IPS DF 6.9 (cell line): ENCODE measurements at places on chromosomes 16 and 17.

DNA sequence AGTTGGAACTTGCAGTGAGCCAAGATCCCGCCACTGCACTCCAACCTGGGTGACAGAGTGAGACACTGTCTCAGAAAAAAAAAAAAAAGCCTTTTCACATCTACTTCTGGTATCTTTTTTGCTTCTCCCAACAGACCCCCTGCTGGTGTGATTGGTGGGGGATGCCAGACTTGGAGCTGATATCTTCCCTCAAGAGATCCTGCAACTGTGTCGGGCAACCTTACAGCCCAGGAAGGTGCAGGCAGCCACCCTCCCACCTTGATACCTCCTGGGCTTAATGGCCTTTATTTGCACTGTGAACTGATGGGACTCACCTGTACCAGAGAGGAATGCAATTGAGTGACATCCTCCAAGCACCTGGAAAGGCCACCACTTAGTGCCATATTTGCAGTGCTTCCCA, 142.3 kb downstream of the RGS9 start:
- no peak for DNase-seq

DNA sequence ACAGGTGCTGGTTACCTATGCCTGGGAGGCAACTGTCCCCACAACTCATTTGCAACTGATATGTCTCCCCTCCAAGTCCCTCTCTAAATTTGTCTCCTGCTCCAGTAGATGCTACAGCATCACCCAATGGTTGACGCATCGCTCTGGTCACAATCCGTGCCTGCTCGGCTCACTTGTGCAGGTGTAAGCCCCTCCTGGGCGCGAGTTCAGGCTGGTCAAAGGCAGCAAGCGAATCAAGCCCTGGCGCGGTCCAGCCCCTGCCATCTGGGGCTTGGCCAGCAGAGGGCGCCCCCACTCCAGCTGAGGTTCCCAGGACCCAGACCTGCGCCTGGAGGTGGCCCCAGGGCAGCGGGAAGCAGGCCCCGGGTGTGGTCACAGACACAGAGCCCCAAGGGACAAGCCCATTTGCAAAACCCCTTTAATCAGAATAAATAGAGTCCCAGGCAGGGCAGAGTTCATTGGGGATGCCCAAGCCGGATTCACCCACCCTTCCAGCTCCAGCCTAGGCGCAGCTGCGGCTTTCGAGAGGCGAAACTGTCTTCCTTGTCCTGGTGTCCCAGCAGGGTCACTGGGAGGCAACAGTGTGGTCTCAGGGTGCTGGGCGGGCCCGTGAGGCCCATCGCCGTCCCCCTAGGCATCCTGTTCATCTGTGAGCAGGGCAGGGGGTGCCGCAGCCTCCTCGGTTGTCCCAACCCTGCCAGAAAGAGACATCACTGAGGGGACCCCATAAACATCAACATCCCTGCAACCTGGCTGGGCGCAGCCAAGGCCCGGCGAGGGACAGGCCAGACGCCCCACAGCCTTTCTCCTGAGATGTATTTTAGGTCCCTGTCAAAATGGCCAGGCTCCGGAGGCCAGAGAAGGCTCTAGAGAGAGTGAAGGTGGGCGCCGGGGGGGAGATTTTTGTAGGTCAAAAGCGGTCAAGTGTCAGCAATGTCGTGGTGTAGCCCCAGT, 15.8 kb downstream of the TMC6 start:
- peak; percentile 45 for DNase-seq

DNA sequence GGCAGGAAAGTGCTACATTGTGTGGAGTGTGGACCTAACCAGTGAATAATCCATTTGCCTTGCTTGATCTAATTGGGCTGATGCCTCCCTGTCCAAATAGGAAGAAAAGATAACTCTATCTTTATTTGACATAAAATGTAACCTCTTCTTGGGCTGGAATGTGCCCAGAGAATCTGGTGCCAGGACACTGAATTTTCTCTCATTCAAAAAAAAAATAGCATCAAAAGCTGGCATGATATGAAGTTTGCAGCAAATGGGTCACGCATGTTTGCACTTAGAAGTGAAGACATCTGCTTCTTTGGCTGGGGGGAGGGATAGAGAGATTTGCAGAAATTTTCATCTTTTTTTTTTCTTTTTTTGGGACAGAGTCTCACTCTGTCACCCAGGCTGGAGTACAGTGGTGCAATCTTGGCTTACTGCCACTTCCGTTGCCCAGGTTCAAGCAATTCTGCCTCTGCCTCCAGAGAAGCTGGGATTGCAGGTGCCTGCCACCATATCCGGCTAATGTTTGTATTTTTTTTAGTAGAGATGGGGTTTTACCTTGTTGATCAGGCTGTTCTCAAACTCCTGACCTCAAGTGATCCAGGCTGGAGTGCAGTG, 478.2 kb upstream of the EEF2KMT start:
- DNase-seq, result no peak

DNA sequence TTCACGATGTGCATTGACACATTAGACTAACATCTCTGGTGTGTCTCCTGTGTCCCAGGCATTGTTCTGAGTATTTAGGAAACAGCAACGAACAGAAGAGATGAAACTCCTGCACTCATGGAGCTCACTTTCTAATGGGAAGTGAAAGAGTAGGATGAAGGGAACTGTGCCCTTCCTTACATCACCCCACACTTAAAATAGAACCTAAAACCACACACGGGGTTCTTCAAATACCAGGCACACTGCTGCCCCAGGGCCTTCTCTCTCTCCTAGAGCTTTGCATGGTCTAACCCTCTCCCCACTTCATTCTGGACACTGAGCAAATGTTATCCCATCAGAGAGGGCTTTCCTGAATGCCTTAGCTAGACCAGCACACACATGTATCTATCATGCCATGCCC, 33.7 kb downstream of the TRIM25 start:
- no peak for DNase-seq

DNA sequence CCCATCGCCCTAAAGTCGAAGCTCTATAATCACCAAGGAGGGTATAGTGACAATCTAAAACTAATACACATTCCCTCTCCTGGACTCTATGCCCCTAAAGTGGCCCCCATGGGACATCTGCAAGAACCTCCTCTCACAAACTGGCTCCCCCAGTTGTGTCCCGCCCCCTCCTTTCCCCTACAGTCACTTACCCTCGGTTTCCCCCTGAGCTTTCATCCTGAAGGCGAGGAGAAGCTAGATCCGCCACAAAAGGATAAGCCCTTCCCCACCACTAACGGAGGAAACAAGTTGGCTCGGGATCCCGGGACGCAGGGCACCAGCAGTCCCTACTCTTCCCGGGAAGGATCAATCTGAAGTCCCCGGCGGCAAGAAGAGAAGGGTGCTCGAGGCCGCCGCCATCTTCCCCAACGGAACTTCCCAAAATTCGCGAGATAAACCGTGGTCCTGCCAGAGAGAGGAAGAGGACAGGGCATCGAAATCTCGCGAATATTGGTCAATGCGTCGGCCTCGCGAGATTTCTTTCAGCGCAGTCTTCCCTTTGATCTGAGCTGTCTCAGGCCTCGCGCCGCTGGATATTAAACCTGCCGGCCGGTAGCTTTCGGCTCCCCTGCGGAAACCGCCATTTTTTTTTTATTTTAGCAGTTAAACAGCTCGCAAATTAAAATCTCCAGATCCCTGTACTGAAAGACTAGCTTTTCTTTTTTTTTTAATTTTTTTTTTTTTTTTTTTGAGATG, at the start of gene MED1:
MED1 (minus strand) TSS at position 417 of the 735 bp plus-strand sequence; CDS start at position 216, 201 bp downstream.
- DNase-seq, result peak; percentile 99

- DNase-seq, result no peak
These were observed 617 bp upstream of the CCR7 start for GRCh38 chr17:40565769-40566409.

DNA sequence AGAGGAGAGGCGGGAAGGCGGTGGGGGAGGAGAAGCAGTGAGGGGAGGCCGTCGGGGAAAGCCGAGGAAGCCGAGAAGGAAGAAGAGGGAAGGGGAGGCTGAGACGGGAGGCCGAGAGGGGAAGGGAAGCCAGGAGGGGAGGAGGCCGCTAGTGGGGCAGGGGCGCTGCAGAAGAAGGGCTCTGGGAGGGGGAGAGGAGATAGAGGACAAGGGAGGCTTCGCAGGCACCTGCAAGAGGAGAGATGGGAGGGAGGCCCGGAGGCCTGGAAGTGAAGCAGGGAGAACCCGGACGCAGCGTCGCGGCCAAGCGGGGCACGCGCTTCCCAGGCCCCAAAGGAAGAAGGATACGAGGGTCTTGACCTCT, 2.3 kb downstream of the C17orf58 start:
- DNase-seq, result no peak

GRCh38 chr17:44636562-44636961, 19.7 kb upstream of the MEIOC start:
- no peak for DNase-seq

DNA sequence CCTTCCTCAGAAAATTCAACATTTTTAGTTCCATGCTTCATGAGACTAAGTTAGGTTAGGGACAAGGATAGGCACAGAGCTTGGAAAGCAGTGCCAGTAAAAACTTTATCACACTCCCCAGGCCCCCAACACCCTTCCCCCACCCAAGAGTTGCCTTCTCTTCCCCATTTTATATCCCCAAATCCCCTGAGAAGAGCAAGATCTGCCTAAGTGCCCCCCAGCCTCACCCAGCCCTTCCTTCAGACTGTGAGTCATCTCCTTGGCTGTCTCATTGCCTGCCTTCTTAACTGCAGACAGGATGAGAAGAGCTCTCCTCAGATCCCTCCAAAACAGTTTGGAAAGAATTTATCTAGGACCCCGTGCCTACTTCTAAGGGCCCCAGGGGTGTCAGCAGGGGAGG, 55.8 kb downstream of the NEUROD2 start:
- no peak for DNase-seq

DNA sequence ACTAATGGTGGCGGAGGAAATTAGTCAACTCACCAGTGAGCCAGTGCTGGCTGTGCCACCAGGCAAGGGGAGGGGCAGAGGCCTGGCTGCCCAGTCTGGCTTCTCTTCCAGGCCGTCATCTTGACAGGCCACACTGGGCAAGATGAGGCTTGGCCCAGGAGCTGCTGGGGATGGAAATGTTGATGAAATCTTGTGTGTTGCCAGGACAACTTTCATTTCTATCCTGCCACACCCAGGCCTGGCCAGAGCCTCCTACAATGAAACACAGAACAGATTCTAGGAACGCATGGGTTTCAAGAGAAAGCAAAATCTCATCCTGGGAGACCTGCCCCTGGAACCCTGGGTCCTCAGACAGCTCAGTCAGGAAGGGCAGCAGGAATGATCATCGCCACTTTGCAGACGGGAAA, 9.3 kb downstream of the HEXIM2 start:
- DNase-seq, result no peak

- no peak for DNase-seq
These were observed 31.9 kb downstream of the RANBP10 start for GRCh38 chr16:67774457-67774853.

- DNase-seq, result no peak
These were observed 1.0 kb downstream of the MGRN1 start for GRCh38 chr16:4625560-4626159.

GRCh38 chr17:49494986-49495841, at the start of gene NGFR:
Gene NGFR, plus strand, starts transcription at chr17:49495293. Its CDS starts 125 bp downstream, at chr17:49495418.
- DNase-seq, result no peak

DNA sequence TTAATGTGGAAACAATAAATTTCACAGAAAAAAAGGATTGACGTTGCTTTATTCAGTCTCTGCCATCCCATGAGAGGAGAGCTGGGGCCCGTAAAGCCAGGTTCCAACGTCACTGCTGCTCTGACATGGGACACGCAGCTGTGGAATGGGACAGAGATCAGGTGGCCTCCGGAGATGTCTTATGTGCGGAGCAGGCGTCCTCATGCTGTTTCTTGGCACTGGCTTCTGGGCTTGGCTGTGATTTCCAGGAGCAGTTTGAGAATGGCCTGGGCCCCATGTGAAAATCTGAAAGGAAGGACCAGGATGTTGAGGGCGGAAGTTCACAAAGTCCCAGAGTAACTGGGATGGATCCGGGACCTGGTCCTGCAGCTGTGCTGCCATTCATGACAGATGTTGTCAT, 32.4 kb downstream of the NDEL1 start:
- no peak for DNase-seq

DNA sequence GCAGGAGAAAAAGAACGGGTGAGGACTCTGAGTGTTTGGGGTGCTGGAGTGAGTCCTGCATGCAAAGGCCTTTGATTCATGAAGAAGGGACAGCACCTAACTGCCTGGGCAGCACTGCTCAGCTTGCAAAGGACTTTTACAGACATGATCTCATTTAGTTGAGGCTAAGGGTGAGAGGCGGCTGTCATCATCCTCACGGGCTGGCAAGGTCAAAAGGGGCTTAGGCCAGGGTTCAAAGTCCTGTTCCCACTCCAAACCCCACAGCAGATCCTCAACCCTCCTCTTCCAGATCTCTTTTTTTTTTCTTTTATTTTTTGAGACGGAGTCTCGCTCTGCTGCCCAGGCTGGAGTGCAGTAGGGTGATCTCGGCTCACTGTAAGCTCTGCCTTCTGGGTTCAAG, 4.8 kb downstream of the RHBDF2 start:
- no peak for DNase-seq

DNA sequence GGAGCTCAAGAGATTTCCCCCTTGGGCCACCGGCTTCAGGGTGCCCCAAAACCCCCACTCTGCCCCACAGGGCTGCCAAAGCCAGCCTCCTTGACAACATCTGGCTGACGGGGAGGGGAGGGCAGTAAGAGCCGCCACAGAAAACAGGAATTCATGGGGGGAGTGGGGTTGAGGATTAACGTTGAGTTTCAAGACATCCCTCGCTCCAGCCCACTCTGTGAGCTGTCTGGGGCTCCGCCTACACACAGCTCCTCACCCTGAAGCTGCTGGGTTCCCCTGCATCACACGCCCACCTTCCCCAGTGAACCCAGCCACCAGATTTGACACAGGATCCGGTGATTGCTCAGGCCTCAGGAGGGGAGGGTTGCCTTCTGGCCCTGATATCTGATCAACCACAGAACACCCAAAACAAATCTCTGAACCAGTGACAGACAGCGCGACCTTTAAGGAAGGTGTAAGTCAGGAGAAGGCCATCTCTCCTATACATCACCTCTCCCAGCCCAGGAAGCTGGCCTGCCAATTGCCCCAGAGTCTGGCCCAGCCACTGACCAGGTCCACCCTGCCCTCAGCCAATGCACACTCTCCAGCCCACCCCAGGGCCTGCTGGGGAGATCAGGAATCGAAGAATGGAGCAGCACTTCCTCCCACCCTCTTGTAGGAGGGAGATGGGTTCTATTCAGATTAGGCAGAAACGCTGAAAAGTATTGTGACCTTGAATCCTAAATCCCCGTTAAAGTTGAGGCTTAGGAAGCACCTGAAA, 132.1 kb downstream of the CLEC16A start:
- DNase-seq, result no peak

- DNase-seq, result no peak
These were observed 216.2 kb downstream of the RBFOX1 start for GRCh38 chr16:7548796-7549318.

- peak; percentile 63 for DNase-seq
These were observed 489 bp upstream of the NFATC3 start for GRCh38 chr16:68084504-68085258.

GRCh38 chr17:80817321-80817845, 174.3 kb upstream of the CHMP6 start:
- no peak for DNase-seq
